ENCODE measurements at places on chromosomes 1 and 21. TPM values are rescaled to one million over a fixed set of nuclear protein-coding genes. Genes with fewer than 3 reads are reported as not detected.

Gene EPS8L3
- not detected for total RNA-seq

Gene UBE2Q1
- total RNA-seq = 37.9 TPM

Gene RIMKLA
- not detected for total RNA-seq

Gene ALX3
- total RNA-seq = not detected

Gene ANKRD45
- not detected for total RNA-seq

Gene PPIE
- 19.9 TPM for total RNA-seq

Gene AMY1B
- total RNA-seq = not detected

Gene RNU1-3
- total RNA-seq = under 0.01 TPM
